ENCODE measurements at places on chromosomes 6 and 20.

GRCh38 chr6:149897015-149897697 lies 757 bp downstream of the RAET1E start:
- peak; percentile 52 for DNase-seq

GRCh38 chr6:46051962-46052361 lies 36.3 kb upstream of the CLIC5 start:
- DNase-seq: no peak

DNA sequence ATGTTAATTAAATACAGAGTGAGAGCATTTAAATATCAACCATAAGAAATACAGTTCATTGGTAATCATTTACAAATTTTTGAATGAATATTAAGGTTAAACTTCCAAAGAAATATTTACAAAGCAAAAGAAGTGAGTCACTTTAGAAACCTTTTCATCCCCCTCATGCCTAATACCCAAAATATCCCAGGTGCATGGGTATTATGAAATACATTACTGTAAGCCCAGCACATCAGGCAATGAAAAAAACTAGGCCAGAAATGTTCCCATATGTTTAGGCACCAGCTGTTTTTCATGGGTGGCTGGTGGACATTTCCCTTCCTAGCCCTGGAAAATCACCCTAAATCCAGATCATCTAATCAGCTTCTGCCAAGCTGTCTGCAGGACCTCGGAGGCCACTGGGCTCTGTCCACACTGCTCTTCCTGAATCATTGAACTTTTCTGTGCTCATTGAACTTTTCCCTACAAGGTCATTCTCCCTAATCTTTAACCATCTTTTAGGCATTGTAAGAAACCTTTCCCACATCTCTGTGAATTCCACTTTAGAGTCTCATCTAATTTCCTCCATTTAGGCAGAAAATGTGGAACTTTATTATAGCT lies 145.3 kb upstream of the STXBP5 start:
- no peak for DNase-seq

DNA sequence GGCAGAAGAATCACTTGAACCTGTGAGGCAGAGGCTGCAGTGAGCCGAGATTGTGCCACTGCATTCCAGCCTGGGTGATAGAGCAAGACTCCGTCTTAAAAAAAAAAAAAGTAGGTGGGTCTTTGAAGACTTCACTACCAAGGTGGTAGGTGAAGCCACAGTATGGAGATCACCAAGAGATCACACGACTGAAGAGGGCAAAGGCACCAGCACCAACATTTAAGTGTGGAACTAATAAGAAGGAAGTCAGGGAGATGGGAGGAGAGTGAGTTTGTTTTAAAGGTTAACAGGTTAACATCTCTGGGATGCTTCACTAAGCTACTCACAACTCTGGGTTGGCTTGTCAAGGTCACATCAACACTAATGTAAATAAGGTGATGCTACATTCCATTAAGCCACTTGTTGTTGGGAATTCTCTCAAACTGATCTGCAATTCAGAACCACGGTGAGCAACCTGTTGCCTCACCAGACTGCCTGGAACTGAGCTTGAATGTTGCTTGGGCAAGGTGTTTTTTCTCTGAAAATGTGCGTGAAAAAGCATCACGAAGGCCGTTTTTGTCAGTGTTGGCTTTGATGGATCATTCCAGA lies 48.7 kb downstream of the KCTD20 start:
- no peak for DNase-seq

DNA sequence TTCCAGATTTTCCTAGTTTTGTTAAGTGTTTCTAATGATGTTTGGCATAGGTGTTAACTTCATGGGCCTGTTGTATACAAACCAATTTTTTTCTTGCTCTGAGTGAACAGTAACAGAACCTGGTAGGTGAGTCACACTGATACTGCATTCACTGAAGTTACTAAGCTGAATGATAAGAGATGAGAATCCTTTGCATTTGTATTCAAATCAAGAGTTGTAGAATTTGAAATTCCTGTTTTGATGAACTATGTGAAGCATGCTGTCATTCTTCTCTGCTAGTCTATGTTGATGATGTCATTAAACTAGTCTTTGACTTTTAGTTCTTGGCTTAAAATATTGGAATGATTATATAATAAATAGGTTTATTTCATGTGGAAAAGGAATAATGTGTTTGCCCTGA lies 37.9 kb downstream of the PTPRA start:
- no peak for DNase-seq

GRCh38 chr20:40525351-40525750 lies 163.7 kb downstream of the MAFB start:
- DNase-seq: no peak

DNA sequence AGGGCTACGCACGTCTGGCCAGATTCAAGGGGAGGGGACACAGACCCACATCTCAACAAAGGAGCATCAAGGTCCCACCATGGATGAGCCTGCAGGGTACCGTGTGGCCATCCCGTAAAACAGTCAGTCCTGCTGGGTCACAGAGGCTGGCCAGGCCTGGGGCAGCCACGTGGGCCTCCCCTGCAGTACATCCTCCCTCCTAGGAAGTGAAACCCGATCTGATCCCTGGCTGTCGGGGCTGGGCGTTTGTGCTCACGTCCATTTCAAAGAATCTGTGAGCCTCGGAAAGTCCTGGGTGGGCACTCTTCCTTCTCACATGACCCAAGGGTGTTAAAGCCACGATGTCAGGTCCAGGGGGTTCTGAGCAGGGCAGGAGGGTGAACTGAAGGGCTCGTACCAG lies 14.3 kb downstream of the SULF2 start:
- DNase-seq: no peak

- no peak for DNase-seq
Measured at GRCh38 chr6:96467814-96468213, 53.8 kb upstream of the UFL1 start.

DNA sequence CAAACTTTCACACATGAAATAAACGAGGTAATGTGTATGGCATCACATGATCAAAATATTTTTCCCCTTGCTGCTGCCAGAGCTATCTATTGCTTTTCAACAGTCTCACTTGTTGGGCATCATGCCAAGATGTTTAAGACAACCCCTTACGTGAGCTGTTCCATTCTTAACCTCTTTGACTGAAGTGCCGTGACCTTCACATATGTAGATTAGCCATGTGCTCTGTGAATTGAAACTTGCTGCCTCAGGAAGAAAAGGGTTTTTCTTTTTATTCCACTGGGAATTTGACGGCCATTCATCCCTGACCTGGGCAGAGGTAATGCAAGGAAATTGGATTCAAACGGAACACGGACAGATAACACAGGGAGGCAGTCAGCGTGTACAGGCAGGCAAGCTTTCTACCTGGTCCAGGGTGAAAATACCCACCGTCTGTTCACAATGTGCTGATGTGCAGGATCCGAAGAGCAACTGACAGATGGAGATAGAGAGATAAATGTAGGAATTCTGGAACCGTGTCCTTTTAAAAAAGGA lies 14.2 kb downstream of the ARID1B start:
- no peak for DNase-seq

- no peak for DNase-seq
Measured at GRCh38 chr6:166662690-166663089, 35.6 kb upstream of the RPS6KA2 start.

DNA sequence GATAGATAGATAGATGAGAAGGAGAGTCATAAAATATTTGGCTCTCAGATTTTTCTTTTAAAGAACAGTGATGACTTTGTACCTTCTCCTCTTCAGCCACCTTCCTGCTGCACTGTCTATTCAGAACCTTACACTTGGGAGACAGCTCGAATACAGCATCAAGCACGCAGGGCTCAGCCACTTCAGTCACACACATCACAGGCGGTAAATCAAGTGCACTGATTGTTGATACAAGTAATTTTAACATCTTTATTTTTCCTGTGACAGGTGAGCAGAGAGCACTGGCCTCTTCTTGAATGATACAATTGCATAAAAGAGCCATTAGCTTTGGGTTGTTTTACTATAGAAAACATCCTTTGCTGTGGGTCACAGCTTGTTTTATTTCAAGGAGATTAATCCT lies 1118.5 kb upstream of the EYS start:
- DNase-seq: no peak

GRCh38 chr20:38433304-38433972 lies 1.7 kb downstream of the SNHG17 start:
- DNase-seq: no peak

DNA sequence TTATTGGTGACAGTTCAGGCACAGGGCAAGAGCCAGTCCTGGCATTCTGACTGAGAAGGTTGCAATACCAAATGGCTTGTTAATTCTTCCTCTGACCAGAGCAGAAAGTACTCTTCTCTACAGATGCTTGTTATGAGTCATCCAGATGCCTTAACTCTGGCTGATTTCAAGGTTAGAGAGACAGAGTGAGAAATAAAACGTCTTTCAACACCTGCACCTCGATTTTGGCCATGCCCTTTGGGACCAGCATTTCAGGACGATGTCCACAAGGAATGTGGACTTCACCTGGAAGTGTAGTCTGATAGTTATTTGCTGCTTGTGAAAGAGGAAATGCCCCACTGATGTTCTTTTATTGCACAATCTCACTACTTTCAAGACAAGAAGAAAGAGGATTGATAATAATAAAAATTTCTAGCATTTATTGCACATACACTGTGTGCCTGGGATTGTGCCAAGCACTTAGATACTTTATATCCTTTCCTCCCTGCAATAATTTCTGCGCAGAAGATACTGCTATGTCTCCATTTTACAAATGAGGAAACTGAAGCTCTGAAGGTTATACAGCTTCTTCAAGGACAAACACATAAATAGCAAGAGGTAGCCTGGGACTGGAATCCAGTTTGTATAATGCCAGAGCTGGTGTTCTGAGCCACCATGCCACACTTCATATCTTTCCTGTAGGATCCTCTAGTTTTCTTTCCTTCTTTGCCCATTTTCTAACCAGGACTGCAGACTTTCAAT lies 33.5 kb upstream of the MCM3 start:
- peak; percentile 12 for DNase-seq

DNA sequence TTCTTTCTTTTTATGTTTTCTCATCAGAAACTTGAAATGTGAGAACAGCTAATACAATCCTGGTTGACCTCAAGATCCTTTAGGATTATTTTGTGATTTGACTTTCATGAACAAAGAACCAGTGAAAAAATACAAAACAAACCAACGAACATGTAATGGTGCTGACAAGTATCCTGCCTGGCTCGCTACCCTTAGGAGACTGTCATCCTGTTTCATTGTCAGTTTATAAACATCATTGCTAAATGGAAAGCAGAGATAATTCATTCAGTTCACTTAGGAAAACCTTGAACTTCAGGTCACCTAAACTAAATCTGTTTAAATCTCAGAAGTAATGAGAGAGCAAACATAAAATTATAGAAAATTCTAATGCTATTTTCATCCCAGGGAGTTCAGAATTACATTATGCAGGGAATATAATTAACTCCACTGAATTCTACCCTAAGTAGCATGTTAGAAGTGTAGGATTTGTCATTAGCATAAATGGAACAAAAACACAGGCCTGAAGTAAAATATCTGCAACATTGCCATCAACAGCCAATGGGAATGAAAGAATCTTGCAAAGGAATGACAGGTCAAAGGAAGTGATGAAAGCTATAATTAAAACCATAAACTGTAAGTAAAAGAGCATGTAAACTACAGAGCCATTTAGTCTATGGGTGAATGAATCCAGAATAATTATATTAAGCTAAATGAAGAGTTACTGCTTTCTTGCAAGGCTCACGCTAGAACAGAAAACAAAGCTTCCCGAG lies 401.2 kb upstream of the MANEA start:
- DNase-seq: no peak

DNA sequence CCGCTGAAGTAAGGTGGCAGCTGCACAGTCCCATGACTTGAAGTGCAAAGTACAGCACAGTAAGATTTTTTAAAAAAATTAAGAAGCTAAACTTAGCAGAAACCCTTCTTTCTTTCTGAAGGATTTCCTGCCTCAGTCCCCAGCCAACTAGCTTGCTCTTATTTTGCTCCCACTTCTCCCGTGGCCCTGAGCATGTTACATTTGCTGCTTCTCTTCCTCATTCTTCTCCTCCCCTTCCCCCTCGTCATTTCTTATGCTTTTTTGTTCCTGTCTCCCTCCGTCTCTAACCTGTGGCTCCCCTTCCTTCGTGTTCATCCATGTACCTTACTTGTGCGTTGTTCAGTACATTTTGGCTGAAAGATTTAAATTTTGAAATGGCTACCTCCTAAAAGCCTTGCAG lies 123.0 kb downstream of the SASH1 start:
- no peak for DNase-seq

DNA sequence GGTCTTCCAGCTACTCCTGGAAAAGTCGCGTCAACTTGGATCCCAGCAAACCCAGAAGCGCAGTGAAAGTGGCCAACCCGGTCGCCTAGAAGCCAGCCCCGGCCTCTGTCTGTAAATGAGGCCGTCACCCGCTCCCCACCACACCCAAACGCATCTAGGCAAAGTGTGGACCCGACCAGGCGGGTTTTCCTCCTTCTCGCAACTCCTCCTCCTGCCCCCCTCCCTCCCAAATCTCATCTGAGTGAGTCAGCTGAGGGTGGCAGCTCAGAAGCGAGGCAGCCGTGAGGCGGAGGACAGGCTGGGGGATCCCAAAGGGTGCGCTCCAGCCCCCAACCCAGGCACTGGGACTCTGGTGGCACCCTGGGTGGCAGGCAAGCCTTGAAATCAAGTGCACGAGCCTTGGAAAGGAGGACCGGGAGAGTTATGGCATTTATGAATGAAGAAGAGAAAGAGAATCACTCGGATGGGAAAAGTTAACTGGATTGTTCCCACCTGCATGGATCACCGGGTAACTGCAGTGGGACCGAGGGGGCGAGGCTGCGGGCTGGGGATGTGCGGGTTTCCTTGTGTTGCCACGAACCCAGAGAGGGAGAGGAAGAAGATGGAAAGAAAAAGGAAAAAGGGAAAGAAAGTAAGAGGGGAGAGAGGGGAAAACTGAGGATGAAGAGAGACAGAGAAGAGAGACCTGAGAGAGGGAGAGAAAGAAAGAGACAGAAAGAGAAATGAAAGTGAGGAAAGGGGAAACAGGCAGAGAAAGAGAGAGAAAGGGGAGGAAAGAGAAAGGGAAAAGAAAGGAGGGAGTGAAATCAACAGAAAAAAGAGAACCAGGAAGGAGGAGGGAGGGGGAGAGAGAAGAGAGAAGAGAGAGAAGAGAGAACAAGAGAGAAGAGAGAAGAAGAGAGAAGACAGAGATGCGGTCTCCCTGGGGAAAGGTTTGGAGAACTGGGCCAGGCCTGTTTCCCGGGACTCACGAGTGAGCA lies at the start of gene APCDD1L:
APCDD1L (minus strand) TSS at position 167 of the 980 bp plus-strand sequence. CDS start 692 bp downstream, outside the sequence.
- no peak for DNase-seq

DNA sequence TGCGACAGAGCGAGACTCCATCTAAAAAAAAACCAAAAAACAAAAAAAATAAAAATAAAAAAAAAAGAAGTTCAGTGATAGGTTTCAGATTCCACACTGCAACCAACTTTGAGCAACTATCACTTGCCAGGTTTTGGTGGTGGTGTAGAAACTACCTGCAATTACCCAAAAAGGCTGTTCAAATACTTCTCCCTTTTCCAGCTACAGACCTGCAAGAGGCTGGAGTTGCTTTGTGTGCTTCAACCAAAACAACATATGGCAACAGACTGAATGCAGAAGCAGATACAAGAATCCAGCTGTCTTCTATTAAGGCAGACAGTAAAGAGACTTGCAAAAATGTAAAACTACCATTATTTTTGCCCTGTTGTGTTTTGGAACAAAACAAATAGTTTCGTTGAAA lies 9.3 kb upstream of the BCAS1 start:
- no peak for DNase-seq

GRCh38 chr20:18166241-18166881 lies 28.7 kb downstream of the KAT14 start:
- no peak for DNase-seq

GRCh38 chr6:169810066-169810989 lies 58.9 kb downstream of the ERMARD start:
- no peak for DNase-seq
